ENCODE measurements at places on chromosomes 16 and 17.

DNA sequence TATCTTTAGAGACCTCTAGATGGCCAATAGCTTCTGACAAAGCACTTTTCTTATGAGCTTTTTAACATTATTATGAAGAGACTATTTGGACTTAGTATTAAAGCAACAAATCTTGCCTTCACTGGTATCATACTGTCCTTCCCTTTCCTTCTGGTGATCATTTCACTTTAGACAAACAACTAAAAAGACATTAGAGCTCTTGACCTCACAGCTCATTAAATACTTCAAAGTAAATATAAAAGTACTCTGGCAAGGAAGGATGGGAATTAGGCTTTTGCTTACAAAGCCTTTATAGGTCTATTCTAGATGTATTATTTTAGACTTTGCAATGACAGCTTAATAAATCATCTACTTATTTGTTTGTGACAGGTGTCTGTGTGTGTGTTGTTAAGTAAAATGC, 11.1 kb downstream of the STXBP4 start:
- no peak for DNase-seq

DNA sequence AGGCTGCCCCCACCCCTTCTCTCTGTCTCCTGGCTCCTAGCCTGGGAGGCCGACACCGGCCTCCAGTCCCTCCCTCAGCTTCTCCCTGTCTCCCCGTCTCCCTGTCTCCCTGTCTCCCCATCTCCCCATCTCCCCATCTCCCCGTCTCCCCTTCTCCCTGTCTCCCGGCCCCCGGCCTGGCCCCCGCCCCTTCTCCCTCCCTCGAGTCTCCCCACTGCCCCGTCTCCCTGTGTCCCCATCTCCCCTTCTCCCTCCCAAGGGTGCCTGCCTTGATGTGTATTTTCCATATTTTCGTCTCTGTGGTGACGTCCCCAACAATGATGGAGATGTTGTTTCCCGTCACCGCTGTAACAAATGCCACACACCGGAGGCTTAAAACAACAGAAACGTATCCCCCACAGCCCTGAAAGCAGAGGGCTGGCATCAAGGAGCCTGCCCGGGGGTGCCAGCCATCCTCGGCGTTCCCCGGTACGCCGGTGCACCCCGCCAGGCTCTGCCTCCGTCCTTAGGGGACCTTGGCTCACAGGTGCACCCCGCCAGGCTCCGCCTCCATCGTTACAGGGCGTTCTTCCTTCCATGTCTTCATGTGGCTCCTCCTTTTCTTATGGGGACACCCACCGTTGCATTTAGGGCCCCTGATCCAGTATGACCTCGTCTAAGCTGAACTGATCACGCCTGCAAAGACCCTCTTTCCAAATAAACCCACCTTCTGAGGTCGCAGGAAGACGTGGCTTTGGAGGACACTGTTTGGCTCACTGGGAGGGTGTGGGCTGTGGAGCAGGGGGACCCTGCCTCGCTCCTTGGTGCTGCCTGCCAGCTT, 151.6 kb downstream of the NPIPB11 start:
- DNase-seq, result no peak

- no peak for DNase-seq
These were observed 11.5 kb upstream of the SCN4A start for GRCh38 chr17:63984236-63984635.

DNA sequence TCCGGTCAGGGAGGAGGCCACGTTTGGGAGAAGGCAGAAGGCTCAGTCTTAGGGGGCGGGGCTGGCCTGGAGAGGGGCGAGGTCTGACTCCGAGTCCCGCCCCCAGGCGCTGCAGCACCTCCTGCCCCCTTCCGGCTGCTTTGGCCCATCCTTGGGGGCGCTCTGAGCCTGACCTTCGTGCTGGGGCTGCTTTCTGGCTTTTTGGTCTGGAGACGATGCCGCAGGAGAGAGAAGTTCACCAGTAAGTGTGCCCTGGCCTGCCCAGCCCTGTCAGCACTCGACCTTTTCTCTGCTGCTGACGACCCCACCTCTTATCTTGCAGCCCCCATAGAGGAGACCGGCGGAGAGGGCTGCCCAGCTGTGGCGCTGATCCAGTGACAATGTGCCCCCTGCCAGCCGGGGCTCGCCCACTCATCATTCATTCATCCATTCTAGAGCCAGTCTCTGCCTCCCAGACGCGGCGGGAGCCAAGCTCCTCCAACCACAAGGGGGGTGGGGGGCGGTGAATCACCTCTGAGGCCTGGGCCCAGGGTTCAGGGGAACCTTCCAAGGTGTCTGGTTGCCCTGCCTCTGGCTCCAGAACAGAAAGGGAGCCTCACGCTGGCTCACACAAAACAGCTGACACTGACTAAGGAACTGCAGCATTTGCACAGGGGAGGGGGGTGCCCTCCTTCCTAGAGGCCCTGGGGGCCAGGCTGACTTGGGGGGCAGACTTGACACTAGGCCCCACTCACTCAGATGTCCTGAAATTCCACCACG, 1.5 kb downstream of the TNFRSF12A start:
- DNase-seq, result peak; percentile 81

GRCh38 chr16:86127366-86127765, 228.4 kb downstream of the IRF8 start:
- no peak for DNase-seq

DNA sequence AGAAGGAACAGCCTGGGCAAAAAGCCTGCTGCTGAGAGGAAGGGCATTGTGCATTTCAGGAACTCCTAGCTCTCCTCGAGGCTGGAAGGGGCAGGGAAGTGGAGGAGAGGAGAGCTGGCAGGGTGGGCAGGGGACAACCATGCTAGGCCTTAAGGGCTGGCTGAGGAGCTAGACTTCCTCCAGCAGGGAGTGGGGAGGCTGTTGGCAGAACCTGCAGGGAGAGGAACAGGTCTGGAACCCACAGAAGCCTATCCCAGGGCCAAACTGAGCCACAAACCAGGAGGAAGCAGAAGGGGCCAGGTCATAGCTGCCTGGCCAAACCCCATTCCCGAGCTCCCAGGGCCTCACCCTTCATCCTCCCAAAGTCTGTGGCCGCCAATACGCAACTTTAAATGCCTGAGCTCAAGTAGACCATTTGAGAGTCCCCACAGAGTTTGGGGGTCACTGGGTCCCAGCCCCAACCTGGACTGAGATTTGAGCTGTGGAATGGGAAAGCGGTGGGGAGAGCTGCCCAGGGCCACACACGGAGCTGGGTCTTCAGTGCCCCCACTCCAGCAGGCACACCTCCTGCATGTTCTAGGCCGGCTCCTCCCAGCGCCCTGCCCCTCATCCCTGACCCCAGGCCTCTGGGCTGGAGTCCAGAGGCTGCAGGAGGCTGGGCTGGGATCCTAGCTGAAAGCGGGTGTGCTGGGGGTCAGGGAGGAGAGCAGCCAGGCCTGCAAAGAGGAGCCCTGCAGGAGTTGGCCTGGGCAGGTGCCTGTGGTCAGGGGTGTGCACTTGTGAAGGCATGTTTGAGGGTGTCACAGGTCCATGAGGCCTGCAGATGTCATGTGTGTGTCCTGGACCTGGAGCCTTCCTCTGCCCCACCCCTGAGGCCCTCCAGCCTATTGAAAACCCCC, 4.5 kb downstream of the CDH5 start:
- no peak for DNase-seq

DNA sequence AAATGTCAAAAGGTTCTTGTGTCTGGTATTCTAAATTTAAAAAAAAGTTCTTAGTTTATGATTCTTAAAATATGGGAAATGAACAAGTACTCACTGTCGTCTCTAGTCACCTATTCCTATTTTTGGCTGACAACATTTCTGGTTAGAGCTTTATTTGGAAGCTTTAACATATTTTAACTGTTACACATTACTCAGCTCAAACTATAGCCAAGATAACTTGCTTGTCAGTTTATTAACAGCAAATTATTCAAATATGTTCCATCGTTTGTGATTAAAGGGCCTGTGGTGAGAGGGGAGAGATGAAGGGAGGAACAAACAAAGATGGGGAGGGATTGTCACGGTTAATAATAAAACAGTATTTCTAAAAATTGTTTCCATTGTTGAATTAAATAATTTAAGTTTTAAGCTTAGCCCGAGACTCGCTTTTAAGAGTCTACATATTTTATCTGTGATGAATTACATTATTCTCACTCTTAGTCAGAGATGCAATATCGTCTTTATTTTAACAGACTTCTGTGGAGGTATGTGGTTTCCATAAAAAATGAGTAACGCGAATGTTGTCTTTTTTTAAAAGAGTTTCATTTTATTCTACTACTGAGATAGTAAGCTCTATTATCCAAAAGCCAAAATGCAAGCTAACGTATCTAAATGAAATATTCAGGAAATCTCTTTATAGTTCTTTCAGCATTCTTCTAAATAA, 321.9 kb upstream of the PMFBP1 start:
- no peak for DNase-seq

- DNase-seq, result no peak
These were observed 144.3 kb upstream of the TNRC6C start for GRCh38 chr17:77814091-77814772.

DNA sequence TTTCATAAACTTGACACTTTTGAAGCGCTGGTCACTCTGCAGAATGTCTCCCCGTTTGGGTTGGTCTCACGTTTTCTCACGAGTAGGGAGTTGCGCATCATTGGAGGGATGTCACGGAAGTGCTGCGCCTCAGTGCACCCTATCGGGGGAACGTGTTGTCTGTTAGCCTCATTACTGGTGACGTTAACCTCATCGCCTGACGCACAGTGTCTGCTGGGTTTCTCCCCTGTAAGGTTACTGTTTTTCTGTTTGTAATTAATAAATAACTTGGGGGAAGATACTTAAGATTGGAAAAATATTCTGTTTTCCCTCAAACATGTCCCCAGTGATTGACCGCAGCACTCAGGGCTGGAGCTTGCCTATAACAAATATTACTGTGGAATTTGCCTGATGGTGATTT, 26.7 kb downstream of the VAC14 start:
- no peak for DNase-seq

DNA sequence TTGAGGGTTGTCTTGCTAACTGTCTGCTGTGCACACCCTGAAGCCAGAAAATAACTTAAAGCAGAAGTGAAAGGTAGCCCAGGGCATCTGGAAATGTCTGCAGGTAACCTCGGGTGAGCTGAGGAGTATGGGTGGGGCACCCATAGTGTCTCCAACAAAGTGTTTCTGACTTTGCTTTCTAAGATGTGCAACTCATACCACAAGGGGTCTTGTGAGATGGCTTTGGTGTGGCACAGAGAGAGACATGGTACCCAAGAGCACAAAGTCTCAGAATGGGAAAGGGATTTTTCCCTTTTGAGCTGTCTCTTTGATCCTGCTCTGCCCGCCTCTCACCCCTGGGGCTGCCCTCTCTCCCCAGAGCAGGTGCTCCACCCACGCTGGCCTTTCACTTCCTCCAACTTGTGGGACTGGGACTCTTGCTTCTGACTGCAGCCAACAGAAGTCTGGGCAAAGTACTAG, 6.9 kb downstream of the CHD9 start:
- peak; percentile 50 for DNase-seq

GRCh38 chr16:81821436-81822128, 42.5 kb downstream of the PLCG2 start:
- DNase-seq, result no peak

DNA sequence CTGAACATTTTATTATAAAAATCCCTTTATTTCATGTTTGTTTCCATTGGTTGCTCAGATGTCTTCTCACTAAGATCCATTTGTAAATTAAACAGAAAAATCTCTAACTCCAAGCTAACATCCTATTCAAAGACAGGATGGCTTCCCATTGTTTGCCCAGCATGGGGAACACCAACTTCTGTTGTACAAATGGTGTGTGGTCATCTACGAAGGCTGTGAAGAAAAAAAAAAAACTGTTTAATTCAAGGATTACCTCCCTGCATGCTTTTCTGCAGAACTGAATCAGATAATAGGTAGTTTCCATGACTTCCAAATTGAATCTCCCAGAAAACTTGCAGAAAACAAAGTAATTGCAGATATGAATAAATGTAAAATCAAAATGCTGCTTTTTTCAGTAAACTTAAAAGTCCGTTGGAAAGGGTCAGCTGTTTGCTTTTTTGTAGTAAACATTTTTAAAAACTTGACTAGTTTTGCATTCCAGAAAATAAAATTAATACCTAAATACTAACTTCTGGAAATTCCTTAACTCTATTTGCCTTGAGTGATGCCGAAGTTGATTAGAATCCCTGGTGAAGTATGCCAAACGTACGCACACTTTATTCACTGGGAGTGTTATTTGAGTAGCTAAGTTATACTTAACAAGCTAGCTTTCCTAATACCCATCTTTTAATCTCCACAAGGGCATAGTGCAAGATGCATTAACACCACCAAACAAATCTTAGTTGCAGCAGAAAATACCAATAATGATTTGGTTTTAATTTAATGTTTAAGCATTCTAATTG, 7.7 kb downstream of the SALL1 start:
- DNase-seq, result no peak

DNA sequence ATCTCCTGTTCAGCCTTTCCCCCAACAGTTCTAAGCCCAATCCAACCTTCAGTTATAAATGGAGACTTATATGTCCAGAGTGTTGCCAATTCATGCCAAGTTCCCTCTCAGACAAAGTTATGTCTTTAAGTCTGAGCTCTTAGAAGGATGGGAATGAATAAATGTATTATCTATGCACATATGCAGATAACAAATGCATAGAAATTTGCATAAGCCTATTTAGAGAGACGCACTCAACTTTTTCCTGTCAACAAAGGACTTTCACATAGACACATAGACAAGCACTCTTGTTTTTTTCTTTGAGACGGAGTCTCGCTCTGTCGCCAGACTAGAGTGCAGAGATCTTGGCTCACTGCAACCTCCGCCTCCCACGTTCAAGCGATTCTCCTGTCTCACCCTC, 95.1 kb downstream of the SOX9 start:
- no peak for DNase-seq

- no peak for DNase-seq
These were observed 29.1 kb downstream of the PPM1D start for GRCh38 chr17:60629120-60629519.

Measured in activated CD4-positive, alpha-beta T cell treated with anti-CD3 and anti-CD28 coated beads, Interleukin-2, Interleukin-6, amounts not matched to agents 100 ng/mL and 50 ng/mL, durations not matched to agents 16 hours and 8 hours (primary cell).